Neural crest cell (in vitro differentiated cells): ENCODE measurements at places on chromosomes 12 and 14. TPM values are rescaled to one million over a fixed set of nuclear protein-coding genes. Genes with fewer than 3 reads are reported as not detected.
A peak's percentile ranks its signal among the peaks of the same experiment; 100 is the strongest.

Gene IFNG-AS1
- not detected in 2 replicates for total RNA-seq

DNA sequence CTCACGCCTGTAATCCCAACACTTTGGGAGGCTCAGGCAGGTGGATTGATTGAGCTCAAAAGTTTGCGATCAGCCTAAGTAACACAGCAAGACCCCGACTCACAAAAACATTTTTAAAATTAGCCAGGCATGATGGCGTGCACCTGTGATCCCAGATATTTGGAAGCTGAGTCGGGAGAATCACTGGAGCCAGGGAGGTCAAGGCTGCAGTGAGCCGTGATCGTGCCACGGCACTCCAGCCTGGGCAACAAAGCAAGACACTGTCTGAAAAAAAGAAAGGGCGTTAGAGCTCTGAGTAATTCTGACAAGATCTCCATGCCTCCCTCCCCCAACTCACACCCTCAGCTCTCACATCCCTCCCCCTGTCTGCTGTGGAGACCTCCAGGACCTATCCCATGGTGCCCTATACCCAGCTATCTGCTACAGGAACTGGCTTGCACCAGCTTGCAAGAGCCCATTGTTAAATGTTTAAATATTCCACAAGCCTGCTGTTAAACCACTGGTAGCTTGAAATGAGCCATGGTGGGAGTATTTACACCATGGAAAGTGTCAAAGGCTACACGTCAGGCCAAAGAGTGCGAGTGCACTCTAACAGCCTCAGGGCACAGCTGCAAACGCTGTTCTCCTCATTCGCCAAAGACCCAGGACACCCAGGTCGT, 35.1 kb upstream of the PPP2R5C start:
- H3K4me3 ChIP-seq = no peak overlapping the region
- H3K4me1 ChIP-seq = peaks cover 22% of the 10 kb centered on the region
- no peaks in the 10 kb centered on the region for H3K36me3 ChIP-seq
- DNase-seq = no peak
- H3K27me3 ChIP-seq = no peaks in the 10 kb centered on the region
- no peak overlapping the region for H3K27ac ChIP-seq

- no peak for DNase-seq
- H3K4me3 ChIP-seq = no peak overlapping the region
- H3K27me3 ChIP-seq = no peaks in the 10 kb centered on the region
- H3K27ac ChIP-seq = no peak overlapping the region
- H3K36me3 ChIP-seq = no peaks in the 10 kb centered on the region
Observed at GRCh38 chr14:74457565-74457895, 31.5 kb upstream of the SYNDIG1L start.

Gene NOXRED1
- 0.47 and 0.48 TPM in 2 replicates for total RNA-seq

Gene AQP2
- total RNA-seq = not detected in 2 replicates

GRCh38 chr14:65210118-65210821, 108.0 kb upstream of the MAX start:
- no peaks in the 10 kb centered on the region for H3K36me3 ChIP-seq
- H3K4me1 ChIP-seq = peaks cover 16% of the 10 kb centered on the region
- H3K4me3 ChIP-seq = no peak overlapping the region
- no peaks in the 10 kb centered on the region for H3K27me3 ChIP-seq
- H3K27ac ChIP-seq = no peak overlapping the region

Gene SMIM41
- not detected in 2 replicates for total RNA-seq

Gene STAB2
- not detected in 2 replicates for total RNA-seq

Gene MTRFR
- total RNA-seq = 18.8 and 19.0 TPM in 2 replicates

Gene MAP3K9
- total RNA-seq = 10.3 and 11.2 TPM in 2 replicates

- H3K4me3 ChIP-seq = peak within 1 kb of the TSS; percentile 94
- peaks cover 17% of the 10 kb centered on the region for H3K36me3 ChIP-seq
- peaks cover 33% of the 10 kb centered on the region for H3K4me1 ChIP-seq
- H3K27ac ChIP-seq = peak within 1 kb of the TSS; percentile 27
Observed at GRCh38 chr12:57611108-57611826, at the start of gene ARHGEF25. Gene ARHGEF25, plus strand, starts transcription at chr12:57611435. Its CDS starts 460 bp downstream, at chr12:57611895.

Gene BICDL1
- 5.2 and 6.3 TPM in 2 replicates for total RNA-seq

Gene GDF3
- not detected in 2 replicates for total RNA-seq

GRCh38 chr12:4214877-4215228, 58.7 kb upstream of the CCND2 start:
- H3K4me3 ChIP-seq = no peak overlapping the region
- H3K36me3 ChIP-seq = no peaks in the 10 kb centered on the region
- H3K27ac ChIP-seq = no peak overlapping the region
- H3K27me3 ChIP-seq = peaks cover 4% of the 10 kb centered on the region
- DNase-seq = no peak

DNA sequence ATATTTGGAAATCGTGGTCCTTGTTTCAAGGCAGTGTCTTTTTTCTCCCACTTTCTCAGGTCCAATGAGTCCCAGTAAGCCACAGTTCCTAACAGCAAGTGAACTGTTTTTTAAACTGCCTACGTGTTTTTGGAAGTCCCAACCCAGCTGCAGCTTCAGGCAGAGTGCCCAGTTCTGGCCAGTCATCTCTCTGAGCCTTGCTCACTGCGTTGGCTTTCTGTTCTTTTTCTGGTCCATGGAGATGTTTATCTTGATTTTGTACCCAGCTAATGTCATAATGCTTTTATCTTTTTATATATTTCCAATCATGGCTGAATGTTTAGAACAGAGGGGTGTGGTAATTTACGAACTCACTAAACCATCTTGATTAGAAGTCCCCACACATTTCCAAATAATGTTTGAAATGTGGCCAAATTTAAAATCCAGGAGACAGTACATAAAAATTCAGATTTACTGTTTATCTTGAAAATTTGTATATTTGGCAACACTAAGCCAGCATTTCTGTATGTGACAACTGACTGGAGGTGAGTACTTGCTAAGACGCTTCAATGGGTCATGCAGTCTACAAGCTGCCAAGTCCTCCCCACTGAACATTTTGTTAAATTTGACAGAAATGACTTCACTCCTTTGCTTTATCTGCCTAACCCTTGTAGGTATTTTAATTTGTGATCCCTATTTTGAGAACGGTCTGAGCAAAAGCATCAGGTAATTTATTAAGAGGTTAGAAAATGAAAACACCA, 46.1 kb upstream of the OTOGL start:
- no peaks in the 10 kb centered on the region for H3K36me3 ChIP-seq
- no peak for DNase-seq
- H3K4me1 ChIP-seq = no peaks in the 10 kb centered on the region
- no peaks in the 10 kb centered on the region for H3K27me3 ChIP-seq
- no peak overlapping the region for H3K4me3 ChIP-seq
- no peak overlapping the region for H3K27ac ChIP-seq

Gene LRRC10
- total RNA-seq = not detected in 2 replicates

Gene RAD51AP1
- 48.2 and 49.0 TPM in 2 replicates for total RNA-seq

- no peaks in the 10 kb centered on the region for H3K36me3 ChIP-seq
- H3K27ac ChIP-seq = no peak overlapping the region
- H3K27me3 ChIP-seq = no peaks in the 10 kb centered on the region
- H3K4me3 ChIP-seq = no peak overlapping the region
Observed at GRCh38 chr14:74048281-74048680, 29.1 kb downstream of the BBOF1 start.

GRCh38 chr12:48985475-48985897, 7.4 kb downstream of the WNT1 start:
- no peak for DNase-seq
- no peaks in the 10 kb centered on the region for H3K36me3 ChIP-seq
- H3K27ac ChIP-seq = no peak overlapping the region

GRCh38 chr14:81209167-81209836, 11.5 kb downstream of the GTF2A1 start:
- H3K4me1 ChIP-seq = peaks cover 22% of the 10 kb centered on the region
- H3K4me3 ChIP-seq = no peak overlapping the region

GRCh38 chr14:59407246-59408010, 57.8 kb downstream of the GPR135 start:
- no peak overlapping the region for H3K27ac ChIP-seq
- H3K4me3 ChIP-seq = no peak overlapping the region
- no peaks in the 10 kb centered on the region for H3K4me1 ChIP-seq
- no peak for DNase-seq
- H3K27me3 ChIP-seq = no peaks in the 10 kb centered on the region
- peaks cover 29% of the 10 kb centered on the region for H3K36me3 ChIP-seq

- H3K4me3 ChIP-seq = no peak overlapping the region
- no peak overlapping the region for H3K27ac ChIP-seq
- peaks cover 4% of the 10 kb centered on the region for H3K4me1 ChIP-seq
- H3K36me3 ChIP-seq = peaks cover 6% of the 10 kb centered on the region
- no peaks in the 10 kb centered on the region for H3K27me3 ChIP-seq
Observed at GRCh38 chr12:76569685-76570604, 10.4 kb upstream of the OSBPL8 start.
